ENCODE measurements at places on chromosomes 1 and 21.

- no peak for DNase-seq
Observed at GRCh38 chr1:199753513-199753912, 274.0 kb upstream of the NR5A2 start.

DNA sequence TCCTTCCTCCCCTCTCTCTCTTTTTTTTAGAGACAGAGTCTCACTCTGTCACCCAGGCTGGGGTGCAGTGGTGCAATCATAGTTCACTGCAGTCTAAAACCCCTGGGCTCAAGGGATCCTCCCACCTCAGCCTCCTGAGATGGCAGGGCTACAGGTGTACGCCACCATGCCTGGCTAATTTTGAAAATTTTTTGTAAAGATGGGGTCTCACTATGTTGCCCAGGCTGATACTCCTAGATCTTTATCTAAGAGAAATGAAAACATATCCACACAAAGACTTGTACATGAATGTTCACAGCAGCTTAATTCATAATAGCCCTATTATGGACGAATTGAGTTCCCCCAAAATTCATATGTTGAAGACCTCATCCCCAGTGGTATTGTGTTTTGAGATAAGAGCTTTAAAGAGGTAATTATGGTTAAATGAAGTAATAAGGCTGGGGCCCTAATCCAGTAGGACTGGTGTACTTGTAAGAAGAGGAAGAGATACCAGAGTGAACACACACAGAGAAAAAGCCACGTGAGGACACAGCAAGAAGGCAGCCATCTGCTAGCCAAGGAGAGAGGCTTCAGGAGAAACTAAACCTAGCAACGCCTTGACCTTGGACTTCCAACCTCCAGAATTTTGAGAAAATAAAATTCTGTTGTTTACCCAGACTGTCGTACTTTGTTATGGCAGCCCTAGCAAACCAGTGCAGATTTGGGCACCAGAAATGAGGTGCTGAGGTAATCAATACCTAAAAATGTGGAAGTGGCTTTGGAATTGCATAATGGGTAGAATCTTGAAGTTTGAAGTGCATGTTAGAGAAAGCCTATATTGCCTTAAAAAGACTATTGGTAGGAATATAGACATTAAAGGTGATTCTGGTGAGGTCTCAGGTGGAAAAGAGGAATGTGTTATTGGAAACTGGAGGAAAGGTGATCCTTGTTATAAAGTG lies 13.2 kb downstream of the IFNLR1 start:
- DNase-seq = no peak

DNA sequence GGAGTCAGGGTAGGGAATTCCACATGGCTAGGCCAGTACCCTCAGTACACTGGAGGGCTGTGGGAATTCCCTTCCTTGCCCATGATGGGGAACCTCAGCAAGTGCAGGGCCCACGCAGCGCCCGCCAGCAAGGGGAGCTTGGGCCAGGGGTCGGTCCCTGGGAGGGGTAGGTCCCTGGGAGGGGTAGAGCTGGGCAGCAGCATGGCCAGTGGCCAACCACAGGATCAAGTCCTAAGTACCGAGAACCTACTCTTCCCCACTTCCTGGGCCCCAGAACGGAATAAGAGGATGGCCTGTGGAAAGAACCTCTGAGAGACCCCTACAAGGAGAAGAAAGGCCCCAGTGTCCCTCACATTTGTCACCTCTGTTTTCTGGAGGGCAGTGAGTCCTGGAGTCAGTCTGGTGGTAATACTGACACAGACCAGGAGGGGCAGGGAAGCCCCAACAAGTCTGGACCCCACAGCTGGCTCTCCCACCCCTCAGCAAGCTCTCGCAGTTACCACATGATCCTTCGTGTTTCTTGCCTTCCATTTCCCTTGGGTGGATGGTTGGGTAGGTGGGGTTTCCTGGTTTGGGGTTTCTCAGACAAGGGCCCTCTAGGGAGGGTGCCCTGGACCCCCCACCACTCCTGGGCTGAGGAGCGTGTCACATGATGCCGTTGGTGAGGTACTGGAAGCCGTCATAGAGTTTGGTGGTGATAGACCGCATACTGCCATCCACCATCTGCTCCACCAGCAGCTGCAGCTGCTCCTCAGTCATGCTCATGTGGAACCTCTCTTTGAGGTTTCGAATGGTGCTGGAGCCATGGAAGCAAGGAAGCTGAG lies 10.3 kb downstream of the ZNF687 start:
- peak; percentile 24 for DNase-seq

DNA sequence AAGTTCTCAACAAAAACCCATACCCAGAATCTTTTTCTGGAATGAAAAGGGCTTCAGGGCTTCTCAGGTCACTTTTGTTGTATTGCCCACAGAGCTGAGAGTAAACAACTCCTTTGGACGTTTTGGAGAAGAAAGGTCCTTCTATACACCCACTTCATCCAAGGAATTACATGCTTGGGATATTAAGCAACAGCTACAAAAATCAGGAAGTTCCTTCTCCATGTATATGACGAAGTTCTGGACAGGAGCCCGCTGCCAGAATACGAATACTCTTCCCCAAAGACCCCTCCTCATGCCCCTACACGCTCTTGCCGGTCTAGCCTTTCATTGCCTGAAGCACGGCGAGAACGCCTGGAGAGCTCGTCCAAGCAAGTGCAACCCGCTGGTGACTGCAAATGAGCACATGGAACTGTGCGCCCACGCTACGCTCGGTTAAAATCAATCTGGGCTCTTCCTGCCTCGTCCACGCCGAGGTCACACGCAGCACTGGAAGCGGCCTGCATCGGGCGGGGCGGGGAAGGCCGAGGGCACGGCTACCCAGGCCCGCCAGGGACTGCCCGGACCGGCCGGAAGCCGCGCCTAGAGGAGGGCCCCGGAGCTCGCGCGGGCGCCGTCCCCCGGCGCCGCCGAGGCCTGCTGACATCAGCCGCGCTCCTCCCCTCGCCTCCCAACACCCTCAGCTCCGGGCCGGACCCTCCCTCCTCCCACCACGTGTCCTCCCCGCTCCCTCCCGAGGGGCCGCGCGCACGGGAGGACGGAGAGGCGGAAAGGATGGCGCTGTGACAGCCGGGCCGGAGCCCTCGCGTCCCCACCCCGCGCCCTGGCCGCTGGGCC lies at the start of gene POGK:
TSS of gene POGK (plus strand) at position 710 of the 834 bp plus-strand sequence. CDS start 1,482 bp downstream, outside the sequence.
- peak; percentile 79 for DNase-seq

DNA sequence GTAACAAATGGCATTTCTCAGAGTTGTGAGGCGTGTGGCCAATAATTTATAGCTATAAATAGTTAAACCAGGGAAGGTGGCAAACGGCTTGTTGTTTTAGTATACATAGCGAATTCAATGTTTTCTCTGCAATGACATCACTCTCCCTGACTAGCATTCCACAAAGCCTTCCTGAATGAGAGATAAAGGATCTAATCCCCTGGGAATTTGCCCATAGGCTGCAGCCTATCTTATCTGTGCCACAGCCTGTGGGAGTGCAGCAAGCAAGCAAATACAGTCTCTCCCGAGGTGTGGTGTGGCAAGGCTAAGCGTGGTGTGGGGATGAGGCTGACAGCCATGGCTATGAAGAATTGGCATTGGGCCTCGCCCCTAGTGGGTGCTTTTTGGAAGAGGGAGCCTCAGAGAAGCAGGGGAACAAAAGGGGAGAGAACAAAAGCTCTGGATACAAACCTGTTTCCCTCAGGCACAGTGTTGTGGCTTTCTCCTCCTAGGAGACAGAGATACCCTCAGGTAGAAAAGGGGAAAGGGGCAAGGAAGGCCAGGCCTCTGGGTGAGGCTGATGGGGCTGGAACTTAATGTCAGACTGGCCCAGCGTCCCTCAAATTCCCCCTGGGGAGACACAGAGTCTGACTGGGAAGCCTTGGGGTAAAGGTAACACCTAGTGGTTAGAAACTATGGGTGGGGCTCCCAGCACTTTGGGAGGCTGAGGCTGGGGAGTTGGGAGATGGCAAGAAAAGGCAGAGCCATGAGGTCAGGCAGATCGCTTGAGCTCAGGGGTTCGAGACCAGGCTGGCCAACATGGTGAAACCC lies 8.9 kb downstream of the TAGLN2 start:
- no peak for DNase-seq

DNA sequence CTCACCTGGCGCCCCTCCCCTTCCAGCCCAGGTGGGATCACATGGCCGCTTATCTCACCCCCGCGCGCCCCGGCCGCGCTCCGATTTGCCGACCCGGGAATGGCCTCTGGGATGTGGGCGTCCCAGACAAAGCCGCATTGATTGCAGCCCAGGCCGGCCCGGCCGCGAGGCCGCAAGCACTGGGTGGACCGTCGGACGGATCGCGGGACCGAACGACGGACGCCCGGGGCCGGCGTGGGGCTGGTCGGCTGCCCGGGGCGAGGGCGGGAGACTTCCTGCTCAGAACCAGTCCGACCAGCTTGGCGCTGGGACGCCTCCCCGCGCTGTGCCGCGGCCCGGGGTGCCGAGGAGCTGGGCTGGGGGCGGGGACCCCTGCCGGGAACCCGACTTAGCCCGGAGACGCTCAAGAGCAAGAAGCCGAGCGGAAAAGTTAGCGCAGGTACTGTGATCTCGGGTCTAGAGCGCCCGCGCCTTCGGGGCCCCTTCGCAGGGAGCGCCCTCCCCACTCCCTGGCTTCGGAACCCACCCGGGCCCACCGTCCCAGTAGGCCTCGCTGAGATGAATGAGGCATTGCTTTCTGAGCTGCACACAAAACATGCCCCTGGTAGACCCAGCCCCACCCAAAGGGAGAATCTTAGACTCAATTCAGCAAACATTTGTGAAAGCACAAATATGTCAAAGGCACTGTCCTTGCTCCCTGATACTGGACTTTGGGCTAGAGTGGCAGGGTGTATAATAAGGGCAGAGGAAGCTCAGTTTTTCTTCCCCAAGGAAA lies 415 bp upstream of the LAD1 start:
- DNase-seq = no peak

GRCh38 chr1:152495066-152495675 lies 15.4 kb upstream of the LCE5A start:
- peak; percentile 28 for DNase-seq

- DNase-seq = no peak
Observed at GRCh38 chr1:34824817-34825454, 32.1 kb downstream of the GJA4 start.

GRCh38 chr1:228226141-228226874 lies 18.5 kb downstream of the OBSCN start:
- no peak for DNase-seq

DNA sequence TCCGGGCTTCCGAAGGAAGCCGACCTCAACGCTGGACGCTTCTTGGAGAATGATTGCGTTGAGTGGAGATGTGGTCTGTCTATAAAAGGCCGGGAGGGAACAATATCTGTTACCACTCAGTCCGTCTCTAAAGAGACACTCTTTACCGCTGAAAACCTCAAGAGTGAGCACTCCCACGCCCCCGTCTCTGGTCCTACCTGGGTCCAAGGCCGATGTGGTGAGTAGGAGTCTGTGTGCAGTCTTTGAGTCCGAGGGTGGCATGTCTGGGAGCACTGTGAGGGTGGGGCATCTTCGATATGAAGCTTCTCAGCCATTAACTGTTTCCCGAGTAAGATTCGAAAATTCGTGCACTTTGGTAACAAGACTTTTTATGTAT lies 576 bp downstream of the ZFP69 start:
- no peak for DNase-seq

- DNase-seq = no peak
Observed at GRCh38 chr1:218369688-218370511, 24.8 kb downstream of the TGFB2 start.

GRCh38 chr1:91683598-91683951 lies 182.9 kb downstream of the CDC7 start:
- no peak for DNase-seq

DNA sequence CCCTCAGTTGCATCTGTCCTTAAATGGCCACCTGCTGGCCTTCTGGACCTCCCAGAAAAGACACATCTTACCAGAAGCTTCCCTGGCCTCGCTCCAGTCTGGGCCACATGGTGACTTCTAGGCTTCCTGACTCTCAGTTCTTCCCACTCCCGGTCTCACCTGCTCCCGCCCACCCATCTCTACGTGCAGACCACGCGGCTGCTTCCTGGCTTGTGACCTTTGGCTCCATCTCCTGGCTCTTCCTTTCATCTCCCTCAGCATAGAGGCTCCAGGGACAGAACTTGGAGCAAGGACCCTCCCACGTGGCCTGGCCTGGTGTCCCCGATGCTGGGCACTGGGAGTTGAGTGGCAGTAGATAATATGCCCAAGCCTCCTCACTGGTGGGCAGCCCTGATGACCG lies 124.9 kb upstream of the IRF2BP2 start:
- DNase-seq = no peak

DNA sequence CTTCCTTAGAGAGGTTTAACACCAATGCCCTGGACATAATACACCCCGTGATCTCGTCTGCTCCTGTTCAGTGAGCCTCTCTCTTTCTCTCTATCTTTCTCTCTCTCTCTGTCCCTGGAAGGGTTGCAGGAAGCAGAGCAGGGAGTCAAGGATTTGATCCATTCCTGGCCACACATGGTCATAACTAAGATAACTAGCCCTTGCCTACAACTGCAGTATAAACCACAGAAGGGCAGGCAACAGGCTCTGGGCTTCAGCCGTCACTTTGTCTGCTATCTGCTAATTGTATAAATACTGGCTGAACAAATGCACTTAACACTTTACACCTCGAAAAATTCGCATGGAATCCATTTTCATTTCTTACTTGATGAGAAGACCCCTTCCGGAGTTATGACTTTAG lies 357.5 kb upstream of the RUNX1 start:
- DNase-seq = no peak

GRCh38 chr1:102886638-102887037 lies 221.7 kb downstream of the COL11A1 start:
- no peak for DNase-seq

DNA sequence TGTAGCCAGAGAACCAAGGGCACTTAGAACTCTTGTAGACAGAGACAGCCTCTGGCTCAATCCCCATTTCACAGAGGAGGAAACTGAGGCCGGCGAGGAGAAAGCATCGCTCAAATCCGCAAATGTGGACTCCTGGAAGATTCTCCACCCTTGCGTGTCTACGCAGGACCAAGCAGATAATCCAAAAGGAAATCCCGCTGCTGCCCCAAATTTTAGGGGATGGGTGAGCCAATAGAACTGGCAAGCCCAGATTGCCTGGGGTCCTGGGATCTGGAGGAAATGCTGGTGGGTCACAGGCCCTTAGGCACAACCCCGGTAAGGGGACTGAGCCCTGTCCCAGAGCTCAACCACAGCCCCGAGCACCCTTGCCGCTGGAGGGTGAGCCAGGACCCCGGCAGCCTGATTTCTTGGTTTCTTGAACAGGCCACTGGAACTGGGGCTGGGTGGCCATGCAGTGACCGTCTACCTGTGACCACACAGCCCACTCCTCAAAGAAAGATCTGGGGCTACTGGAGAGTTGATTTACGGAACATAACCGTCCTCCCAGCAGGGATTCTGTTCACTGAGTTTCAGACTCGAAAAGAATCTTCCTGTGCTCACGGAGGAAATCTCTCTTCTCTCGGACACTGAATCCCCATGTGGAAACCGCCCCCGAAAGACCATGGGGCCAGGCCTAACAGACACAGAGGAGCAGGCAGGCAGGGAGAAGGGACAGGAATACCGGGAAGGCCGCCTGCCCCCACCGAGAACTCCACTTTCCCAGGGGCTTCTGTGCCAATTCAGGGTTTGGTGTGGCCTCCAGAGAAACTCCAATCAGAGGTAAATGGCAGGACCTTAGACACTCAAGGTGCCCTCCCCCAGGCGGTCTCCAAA lies 238.4 kb downstream of the NPHP4 start:
- no peak for DNase-seq

DNA sequence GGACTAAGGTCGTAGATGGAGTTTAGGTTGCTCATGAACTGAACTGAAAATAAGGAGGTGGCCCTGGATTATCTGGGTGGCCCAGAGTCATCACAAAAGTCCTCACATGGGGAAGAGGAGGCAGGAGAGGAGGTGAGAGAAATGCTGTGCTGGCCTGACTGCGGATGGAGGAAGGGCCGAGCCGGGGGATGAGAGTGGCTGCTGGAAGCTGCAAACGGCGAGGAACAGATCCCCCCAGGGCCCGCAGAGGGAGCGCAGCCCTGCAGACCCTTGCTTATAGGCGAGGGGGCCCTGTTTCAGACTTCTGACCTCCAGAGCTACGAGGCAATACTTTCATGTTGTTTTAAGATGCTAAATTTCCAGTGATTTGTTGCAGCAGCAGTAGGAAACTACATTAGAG lies 102.7 kb upstream of the C1orf174 start:
- DNase-seq = no peak
